ENCODE measurements at places on chromosomes 4 and X. TPM values are rescaled to one million over a fixed set of nuclear protein-coding genes. Genes with fewer than 3 reads are reported as not detected.

- no peak for DNase-seq
Measured at GRCh38 chr4:16785793-16786527, 112.5 kb downstream of the LDB2 start.

DNA sequence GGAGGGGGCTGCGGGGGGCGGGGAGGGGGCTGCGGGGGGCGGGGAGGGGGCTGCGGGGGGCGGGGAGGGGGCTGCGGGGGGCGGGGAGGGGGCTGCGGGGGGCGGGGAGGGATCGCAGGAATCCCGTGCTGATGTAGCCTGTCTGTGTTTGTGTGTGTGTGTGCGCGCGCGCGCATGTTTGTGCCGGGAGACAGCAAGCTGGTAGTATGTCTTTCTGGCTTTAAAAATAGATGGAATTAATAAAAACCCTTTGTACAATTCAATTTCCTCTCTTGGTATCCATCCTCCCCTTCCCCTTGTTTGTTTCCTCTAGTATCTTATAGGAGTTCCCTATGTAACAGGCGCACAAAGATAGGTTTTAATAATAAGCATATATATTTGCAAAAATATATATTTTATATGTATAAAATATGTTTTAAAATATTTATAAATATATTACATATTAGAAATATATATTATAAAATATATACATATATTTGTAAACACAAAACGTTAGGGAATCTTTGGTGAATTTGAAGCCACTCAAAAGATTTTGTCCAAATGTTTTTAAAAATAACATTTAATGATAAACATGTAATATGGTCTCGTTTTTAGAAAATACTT is 782 bp downstream of the ARHGAP24 start:
- peak; percentile 73 for DNase-seq

DNA sequence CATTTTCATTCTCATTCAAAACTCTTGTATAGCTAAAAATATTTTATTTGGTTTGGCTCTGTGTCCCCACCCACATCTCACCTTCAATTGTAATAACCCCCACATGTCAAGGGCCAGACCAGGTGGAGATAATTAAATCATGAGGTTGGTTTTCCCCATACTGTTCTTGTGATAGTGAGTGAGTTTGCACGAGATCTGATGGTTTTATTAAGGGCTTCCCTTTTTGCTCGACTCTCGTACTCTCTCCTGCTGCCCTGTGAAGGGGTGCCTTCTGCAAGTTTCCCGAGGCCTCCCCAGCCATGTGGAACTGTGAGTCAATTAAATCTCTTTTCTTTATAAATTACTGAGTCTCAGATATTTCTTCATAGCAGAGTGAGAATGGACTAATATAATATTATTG is 768.0 kb downstream of the STIM2 start:
- DNase-seq, result no peak

GRCh38 chr4:189048119-189048518 is 892.6 kb upstream of the FRG1 start:
- no peak for DNase-seq

The NEXMIF gene
- 0.87 TPM for total RNA-seq

The DSPP gene
- not detected for total RNA-seq

The AMBN gene
- total RNA-seq, result not detected
